A549 treated with Hydrocortisone at 1 μM for 4 hours (cell line): ENCODE measurements at places on chromosomes 5 and 9. TPM values are rescaled to one million over a fixed set of nuclear protein-coding genes. Genes with fewer than 3 reads are reported as not detected.

The KLF4 gene
- 30.4 to 33.7 TPM (median 32.1 TPM) in 5 replicates for total RNA-seq

The KIF12 gene
- total RNA-seq: 1.3 to 2.2 TPM (median 1.8 TPM) in 5 replicates

The SEMA5A gene
- 0.01 TPM in 1 of 5 replicates, not detected in the others for total RNA-seq

The LECT2 gene
- not detected in 5 replicates for total RNA-seq

The CCNI2 gene
- 0.07 to 0.22 TPM (median 0.07 TPM) in 5 replicates for total RNA-seq

The NUTM2F gene
- total RNA-seq: 0.03 TPM in 1 of 5 replicates, not detected in the others

The ADGRD2 gene
- not detected in 5 replicates for total RNA-seq

The PKD2L2 gene
- total RNA-seq: 0.12 TPM in 1 of 5 replicates, not detected in the others
